DND-41 (cell line): ENCODE measurements at places on chromosomes 13 and 19.
A peak's percentile ranks its signal among the peaks of the same experiment; 100 is the strongest.

GRCh38 chr13:113820813-113821651 lies 42.8 kb downstream of the GAS6 start:
- no peak for DNase-seq

- DNase-seq, result no peak
Measured at GRCh38 chr13:27036236-27036981, 135.2 kb downstream of the USP12 start.

DNA sequence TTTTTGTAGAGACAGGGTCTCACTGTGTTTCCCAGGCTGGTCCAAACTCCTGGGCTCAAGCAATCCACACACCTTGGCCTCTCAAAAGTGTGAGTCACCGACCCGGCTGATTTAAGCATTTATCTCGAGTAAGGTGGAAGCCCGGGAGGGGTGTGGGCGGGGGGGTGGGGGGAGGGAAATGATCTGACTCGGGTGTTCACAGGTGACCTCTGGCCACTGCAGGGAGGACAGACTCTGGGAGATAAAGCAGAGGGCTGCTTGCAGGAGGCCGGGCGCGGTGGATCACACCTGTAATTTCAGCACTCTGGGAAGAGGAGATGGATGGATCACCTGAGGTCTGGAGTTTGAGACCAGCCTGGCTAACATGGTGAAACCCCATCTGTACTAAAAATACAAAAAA lies 7.9 kb downstream of the DENND1C start:
- no peak for DNase-seq

DNA sequence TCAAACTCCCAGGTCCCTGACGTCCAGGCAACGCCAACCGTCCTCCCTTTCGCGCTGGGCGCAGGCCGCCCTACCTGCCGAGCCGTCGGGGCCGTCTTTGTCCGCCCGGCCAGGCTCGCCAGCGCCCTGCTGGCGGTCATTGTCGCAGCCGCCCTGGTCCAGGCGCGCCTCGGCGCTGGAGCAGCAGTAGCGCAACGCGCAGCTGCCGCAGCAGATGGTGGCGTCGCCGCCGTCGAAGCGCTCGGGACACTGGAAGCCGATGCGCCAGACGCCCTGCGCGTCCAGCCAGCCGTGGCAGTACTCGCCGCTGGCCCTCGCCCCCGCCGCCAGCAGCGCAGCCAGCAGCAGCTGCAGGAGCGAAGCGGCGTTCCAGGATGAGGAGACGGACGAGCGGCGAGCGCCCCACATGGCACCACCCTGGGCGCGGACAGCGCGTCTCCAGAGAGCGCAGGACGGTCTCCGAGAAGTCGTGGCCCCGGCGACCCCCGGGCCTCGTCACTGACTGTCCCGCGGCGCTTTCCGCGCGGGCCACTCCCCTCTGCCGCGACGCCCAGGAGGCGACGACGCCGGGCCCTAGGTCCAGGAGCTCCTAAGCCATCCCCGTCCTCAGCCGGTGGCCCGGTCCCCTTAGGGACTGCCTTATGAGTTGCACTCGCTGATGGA lies 1.1 kb downstream of the SHISA2 start:
- no peak for DNase-seq

DNA sequence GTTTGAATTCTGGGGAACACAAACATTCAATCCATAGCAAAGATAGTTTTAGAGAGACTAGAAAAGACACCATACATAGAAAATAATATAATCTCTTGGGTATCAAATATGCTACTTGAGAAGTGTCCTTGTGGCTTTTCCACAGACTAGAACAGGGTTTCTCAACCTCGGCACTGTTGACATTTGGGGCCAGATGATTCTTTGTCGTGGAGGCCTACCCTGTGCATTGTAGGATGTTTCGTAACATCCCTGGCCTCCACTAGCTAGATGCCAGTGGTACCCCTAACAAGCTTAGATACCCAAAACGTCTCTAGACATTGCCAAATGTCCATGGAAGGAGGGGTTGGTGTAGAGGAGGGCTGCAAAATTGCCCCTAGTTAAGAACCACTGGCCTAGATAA lies 2.2 kb upstream of the ESD start:
- no peak for DNase-seq

DNA sequence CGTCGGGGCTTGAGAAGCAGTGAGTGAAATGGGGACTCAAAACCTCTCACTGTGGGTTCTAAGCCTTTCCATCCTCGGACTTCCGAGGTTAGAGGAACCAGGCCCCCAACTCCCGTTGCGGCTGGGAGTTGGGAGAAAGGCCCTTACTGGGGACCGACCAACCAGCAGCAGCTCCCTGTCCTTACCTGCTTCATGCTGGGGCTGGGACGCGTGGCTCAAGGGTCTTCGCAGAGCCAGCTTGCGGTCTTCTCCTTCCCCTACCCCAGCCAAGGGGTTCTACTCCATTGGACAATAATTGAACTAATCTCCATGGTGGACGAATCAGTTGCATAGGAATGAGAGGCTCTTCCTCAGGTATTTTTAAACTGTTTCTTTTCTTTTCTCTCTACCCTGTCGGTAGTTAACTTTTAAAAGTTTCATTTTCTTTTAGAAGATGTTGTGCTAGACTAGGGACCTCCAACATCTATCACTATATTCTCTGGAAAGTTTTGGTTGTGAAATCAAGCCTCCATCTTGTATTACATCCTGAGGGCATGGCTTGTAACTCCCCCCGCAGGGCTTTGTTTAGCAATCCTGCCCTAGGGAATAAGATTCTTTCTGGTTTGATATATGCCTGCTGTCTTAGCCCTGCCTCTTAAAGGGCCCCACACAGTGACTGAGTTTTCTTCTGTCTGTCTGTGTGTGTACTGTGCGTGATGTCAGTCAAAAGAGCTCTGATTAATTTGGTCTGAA lies 1027.1 kb upstream of the PCDH9 start:
- no peak for DNase-seq

GRCh38 chr13:100898431-100898830 lies 223.8 kb upstream of the TMTC4 start:
- no peak for DNase-seq

- DNase-seq, result no peak
Measured at GRCh38 chr13:90032313-90032712, 1315.2 kb upstream of the MIR17HG start.

DNA sequence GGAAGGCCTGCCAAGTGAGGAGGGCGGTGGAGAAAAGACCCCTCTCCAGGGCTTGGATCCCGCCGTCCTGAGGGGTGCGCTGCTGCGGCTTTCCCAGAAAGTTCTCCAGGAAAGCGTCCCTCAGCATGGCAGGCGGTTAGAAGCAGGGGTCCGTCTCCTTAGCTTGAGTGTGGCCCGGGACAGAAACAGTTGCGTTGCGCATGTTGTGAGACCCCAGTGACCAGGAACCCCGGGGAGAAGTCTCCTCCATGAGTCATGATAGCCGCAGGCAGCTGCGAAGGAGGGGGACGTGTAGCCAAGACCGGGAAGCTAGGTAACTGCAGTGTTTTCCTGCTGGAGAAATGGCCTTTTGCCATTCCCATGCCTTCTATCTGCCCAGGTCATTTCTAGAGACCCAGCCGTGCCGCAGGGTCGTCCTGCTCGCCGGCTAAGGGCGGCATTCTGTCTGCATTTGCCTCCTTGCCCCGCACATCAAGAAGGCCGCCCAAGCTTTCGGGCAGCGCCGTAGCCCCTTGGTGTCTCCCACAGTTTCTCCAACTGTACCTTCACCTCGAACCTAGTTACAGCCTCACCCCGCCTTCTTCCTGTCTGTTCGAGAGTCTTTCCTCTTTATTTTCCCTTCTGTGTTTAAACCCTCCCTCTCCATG lies 64.3 kb downstream of the TM9SF2 start:
- DNase-seq, result no peak

- DNase-seq, result no peak
Measured at GRCh38 chr19:15421721-15422260, 3.0 kb upstream of the AKAP8L start.

DNA sequence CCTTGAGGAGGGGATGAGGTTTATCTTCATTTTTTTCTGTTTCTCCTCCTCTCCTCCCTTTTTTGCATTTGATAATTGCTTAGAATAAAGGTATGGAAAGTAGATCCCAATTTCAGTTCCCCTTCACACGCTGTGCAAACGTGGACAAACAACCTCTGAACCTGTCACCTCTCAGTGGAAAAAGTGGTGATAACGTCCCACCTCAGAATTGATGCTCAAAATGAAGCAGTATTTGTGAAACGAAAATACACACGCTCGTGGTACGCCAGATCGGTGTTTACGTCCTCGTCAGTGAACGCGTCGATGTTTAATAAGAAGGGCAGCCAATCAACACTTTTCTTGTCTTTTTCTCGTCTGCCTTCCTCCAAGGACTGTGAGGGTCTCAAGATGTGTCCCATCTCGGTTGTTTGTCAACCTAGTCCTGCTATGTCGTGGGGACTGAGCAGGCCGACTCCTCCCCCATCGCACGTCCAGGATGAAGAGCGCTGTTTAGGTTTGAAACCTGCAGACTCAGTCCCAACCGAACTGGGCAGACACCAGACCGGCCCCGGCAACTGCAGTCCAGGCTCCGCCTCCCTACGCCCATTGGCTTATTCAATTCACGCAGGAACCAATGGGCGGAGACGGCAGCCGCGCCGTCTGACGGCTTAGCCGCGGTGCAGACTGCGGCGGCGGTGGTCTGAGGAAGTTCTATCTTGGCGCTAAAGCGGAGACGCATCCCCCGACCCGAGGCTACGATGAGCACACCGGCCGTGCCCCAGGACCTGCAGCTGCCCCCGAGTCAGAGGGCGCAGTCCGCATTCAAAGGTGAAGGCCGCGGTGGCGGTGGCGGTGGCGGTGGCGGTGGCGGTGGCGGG lies at the start of gene CKAP2:
Gene CKAP2, plus strand, starts transcription at position 659 of the 857 bp plus-strand sequence. Its CDS starts 79 bp downstream, at position 738.
- DNase-seq, result peak; percentile 96

DNA sequence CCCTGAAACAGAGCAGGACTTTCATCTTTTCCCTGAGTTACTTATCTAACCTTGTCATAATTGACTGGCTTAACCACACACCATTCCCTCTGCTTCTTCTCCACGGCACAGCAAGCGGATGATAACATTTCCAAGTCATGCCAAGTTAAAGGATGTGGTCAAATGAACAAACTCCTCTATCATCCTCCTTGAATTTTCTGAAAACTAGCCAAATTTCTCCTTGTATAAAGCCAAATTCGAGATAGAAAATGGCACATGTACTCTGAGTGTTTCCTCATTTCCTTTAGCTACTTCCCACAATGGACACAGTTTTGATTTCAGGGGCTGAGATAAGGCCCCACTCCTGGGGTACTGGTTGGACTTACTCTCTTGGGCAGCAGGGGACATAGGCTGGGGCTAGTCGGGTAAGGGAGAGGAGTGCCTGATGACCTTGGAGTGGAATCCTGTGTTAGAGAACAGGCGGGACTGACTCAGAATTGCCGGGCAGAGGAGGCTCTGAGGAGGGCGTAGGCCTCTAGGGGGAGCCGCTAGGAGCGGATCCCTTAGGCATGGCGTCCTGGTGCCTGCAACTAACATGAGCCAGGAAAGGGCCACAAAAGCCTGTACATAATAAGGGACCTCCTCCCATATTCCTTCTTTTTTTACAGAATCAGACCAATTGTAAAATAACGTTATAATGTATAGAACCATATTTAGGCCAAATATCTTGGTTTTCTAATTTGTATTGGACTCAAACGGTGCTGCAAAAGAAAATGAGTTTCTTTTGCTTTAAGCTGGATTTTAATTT lies 20.3 kb upstream of the TMTC4 start:
- no peak for DNase-seq

DNA sequence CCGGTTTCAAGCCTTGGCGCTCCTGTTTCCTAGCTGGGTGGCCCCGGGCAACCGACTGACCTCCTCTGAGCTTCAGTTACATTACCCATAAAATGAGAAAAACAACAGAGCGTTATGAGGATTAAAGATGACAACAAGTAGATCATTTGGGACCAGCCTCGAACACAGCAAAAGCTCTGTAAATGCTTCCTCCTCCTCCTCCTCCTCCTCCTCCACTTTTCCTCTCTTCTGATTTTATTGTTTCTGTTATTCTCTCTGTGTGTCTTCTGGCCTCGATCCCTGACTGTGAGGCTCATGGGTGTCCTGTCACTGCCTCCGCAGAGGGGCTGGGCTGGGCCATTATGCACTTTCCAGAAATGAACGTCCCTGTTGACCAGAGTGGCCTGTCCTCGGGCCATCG lies 176.2 kb downstream of the URI1 start:
- no peak for DNase-seq

- no peak for DNase-seq
Measured at GRCh38 chr13:113938716-113939115, 35.2 kb downstream of the C13orf46 start.

DNA sequence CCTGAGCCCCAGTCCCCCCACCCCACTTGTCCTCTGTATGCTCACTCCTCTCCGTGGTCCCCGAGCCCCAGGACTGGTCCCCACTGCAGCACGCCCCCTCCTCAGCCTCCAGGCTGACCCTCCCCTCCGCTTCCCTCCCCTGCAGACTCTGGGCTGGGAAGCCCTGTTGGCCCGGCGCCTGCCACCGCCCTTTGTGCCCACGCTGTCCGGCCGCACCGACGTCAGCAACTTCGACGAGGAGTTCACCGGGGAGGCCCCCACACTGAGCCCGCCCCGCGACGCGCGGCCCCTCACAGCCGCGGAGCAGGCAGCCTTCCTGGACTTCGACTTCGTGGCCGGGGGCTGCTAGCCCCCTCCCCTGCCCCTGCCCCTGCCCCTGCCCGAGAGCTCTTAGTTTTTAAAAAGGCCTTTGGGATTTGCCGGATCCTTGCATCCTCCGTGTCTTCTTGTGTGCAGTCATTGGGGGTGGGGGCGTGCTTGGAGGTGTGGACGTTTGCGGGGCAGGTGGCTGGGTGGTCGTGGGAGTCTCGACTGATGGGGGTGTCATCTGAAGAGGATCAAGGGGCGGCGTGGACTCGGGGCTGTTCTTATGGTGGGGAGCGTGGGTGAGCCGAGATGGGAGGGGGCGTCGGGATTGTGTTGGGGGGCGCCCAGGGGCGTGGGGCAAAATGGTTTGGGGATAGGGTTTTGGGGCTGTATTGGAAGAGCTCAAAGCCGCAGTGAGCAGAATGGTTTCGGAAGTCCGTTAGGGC lies 3.5 kb downstream of the PTGER1 start:
- no peak for DNase-seq

GRCh38 chr13:30551189-30551588 lies 66.5 kb upstream of the USPL1 start:
- peak; percentile 34 for DNase-seq

- peak; percentile 15 for DNase-seq
Measured at GRCh38 chr19:2661615-2662014, 40.9 kb downstream of the GNG7 start.

- no peak for DNase-seq
Measured at GRCh38 chr13:110320645-110321044, 13.6 kb downstream of the COL4A2 start.

DNA sequence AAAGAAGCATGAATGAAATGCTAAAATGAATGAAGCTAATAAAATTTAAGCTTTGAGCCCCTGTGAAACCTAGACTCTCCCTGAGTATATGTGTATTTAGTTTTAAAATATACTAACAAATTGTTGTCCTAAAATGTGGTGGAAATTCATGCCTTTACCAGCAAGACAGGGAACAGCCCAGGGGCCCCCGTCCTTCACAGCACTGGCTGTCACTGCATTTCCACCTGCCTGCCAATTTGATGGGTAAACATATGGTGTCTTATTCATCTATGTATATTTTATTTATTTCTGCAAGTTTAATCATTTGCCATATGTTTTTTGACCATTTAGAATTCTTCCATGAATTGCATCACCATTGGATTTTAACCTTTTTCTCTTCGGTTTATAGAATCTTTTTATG lies 463.7 kb upstream of the NBEA start:
- no peak for DNase-seq

- DNase-seq, result no peak
Measured at GRCh38 chr13:110559429-110559943, 2.0 kb downstream of the RAB20 start.

- DNase-seq, result no peak
Measured at GRCh38 chr13:96963786-96964475, 30.3 kb downstream of the OXGR1 start.
